ENCODE measurements at places on chromosomes 3 and 15. TPM values are rescaled to one million over a fixed set of nuclear protein-coding genes. Genes with fewer than 3 reads are reported as not detected.

GRCh38 chr3:197149-197827, 725 bp downstream of the CHL1 start:
- H3K4me3 ChIP-seq: no peak overlapping the region
- DNase-seq: peak; percentile 35
- H3K27me3 ChIP-seq: no peaks in the 10 kb centered on the region
- H3K4me1 ChIP-seq: no peaks in the 10 kb centered on the region
- no peaks in the 10 kb centered on the region for H3K36me3 ChIP-seq
- no peak overlapping the region for H3K27ac ChIP-seq

- H3K4me1 ChIP-seq: no peaks in the 10 kb centered on the region
- no peak overlapping the region for H3K4me3 ChIP-seq
- no peak for DNase-seq
- no peak overlapping the region for H3K27ac ChIP-seq
These were observed 8.1 kb upstream of the ADPRH start for GRCh38 chr3:119571230-119571629.

The MYD88 gene
- 5.2 TPM for total RNA-seq

The ALDH1A2 gene
- total RNA-seq: not detected

- peaks cover 22% of the 10 kb centered on the region for H3K4me1 ChIP-seq
- no peak for DNase-seq
- peak overlapping the region; percentile 83 for H3K27ac ChIP-seq
- no peaks in the 10 kb centered on the region for H3K27me3 ChIP-seq
These were observed 940 bp upstream of the ACY1 start for GRCh38 chr3:51982352-51982837.

GRCh38 chr3:44643024-44643423, 5.5 kb upstream of the ZNF35 start:
- H3K4me3 ChIP-seq: no peak overlapping the region
- DNase-seq: no peak
- H3K27me3 ChIP-seq: no peaks in the 10 kb centered on the region
- no peak overlapping the region for H3K27ac ChIP-seq
- H3K4me1 ChIP-seq: no peaks in the 10 kb centered on the region

The FGF12 gene
- total RNA-seq: not detected

DNA sequence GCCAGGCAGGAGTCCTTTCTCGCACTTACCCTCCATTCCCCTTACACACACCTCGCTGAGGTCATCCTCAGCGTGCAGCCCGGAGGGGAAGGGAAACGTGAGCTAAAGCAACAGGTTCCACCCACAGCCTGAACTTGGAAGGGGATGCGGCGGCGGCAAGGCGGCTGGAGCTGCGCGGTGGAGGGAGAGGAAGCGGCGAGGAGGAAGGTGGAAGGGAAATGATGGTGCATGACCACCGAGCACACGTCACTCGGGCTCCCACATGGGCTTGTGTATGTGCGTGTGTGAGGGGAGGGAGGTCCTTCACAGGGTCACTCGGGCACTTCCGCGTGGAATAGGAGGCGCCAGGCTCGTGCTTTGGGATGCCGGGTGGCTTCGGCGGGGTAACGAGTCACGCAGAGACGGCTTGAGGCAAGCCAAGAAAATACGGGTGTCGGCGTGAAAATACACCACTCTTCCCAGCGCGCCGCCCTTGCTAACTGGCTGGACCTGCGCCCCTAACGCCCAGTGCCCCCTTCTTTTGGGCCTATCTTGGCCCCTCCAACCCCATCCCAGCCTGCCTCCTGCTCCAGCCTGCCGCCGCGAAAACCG, 225.5 kb upstream of the IL12A start:
- H3K4me3 ChIP-seq: peak overlapping the region; percentile 70
- no peaks in the 10 kb centered on the region for H3K27me3 ChIP-seq
- H3K4me1 ChIP-seq: peaks cover 40% of the 10 kb centered on the region
- H3K27ac ChIP-seq: peak overlapping the region; percentile 94
- H3K36me3 ChIP-seq: peaks cover 27% of the 10 kb centered on the region
- DNase-seq: peak; percentile 90

- no peak overlapping the region for H3K4me3 ChIP-seq
- H3K36me3 ChIP-seq: no peaks in the 10 kb centered on the region
- no peaks in the 10 kb centered on the region for H3K4me1 ChIP-seq
- no peaks in the 10 kb centered on the region for H3K27me3 ChIP-seq
- no peak overlapping the region for H3K27ac ChIP-seq
These were observed 258.3 kb downstream of the RYR3 start for GRCh38 chr15:33569036-33569435.

The HIGD2B gene
- total RNA-seq: not detected

The OSBPL10 gene
- 6.9 TPM for total RNA-seq

The SMCO1 gene
- not detected for total RNA-seq

GRCh38 chr3:122268257-122269024, 56.6 kb upstream of the CSTA start:
- peak; percentile 5 for DNase-seq
- H3K4me3 ChIP-seq: no peak overlapping the region
- H3K36me3 ChIP-seq: no peaks in the 10 kb centered on the region
- no peaks in the 10 kb centered on the region for H3K4me1 ChIP-seq

The SPINK8 gene
- total RNA-seq: not detected

The CEMIP gene
- total RNA-seq: not detected

GRCh38 chr15:31062911-31063310, 38.6 kb downstream of the TRPM1 start:
- DNase-seq: no peak
- no peaks in the 10 kb centered on the region for H3K27me3 ChIP-seq
- no peaks in the 10 kb centered on the region for H3K36me3 ChIP-seq
- peaks cover 14% of the 10 kb centered on the region for H3K4me1 ChIP-seq

The LRRC15 gene
- 1.4 TPM for total RNA-seq

DNA sequence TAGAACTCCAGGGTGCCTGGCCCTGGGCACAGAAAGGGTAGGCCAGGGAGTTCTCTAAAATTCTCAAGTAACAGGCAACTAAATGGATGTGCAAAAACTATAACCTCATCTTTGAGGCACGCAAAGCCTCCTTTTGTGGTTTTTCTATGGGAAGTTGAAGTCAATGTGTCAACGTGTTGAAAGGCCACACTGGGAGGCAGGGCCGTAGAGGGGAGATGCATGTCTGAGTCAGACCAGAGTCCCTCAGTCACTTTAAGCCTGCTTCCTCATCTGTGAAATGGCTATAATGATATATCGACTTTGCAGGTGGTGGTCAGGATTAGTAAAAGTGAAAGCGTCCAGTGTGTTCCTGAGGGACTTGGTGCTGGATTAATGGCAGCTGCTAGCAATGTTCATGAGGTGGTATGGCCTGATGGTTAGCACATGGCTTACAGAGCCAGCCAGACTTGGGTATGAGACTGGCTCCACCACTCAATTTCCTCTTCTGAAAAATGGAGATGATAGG, 17.0 kb downstream of the TGM5 start:
- peak; percentile 82 for DNase-seq
- no peaks in the 10 kb centered on the region for H3K27me3 ChIP-seq
- peaks cover 22% of the 10 kb centered on the region for H3K4me1 ChIP-seq
- no peaks in the 10 kb centered on the region for H3K36me3 ChIP-seq
- no peak overlapping the region for H3K4me3 ChIP-seq

The NAA50 gene
- total RNA-seq: 165 TPM

DNA sequence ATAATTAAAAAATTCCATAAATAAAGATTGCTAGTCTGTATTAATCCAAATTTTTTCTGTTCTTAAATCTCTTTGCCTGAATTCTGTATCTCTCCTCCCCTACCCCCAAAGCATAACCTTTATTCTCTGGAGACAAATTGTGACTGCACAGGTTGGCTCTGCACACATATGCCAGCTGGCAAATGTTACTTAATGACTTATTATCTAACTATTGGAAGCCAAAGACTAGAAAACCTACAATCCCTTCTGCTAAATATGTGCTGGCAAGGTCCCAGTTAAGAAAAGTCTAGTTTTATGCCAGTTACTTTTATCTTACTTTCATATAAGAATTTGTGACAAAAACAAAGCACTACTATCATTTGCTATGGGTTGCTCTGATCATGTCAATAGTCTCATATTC, 569.3 kb downstream of the MECOM start:
- no peak for DNase-seq
- no peak overlapping the region for H3K4me3 ChIP-seq
- no peak overlapping the region for H3K27ac ChIP-seq
- peaks cover 26% of the 10 kb centered on the region for H3K36me3 ChIP-seq

DNA sequence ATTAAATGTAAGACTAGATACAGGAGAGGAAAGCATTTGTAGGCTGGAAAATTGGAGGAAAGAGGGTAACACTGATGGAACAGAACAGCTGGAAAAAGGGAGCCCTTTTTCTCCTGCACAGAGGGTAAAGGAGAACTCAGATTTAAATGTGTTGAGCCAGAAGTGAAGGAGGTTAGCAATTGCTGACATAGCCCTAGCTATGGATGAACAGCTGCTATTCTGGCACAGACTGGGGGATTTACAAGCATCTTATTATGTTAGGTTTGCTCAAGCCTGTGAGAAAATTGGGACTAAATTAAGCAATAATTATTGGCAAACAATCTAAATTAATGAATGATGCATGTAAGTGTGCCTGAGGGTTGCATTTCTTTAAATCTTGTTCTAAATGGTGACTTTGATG, 40.6 kb upstream of the PRR20G start:
- no peak overlapping the region for H3K27ac ChIP-seq
- H3K27me3 ChIP-seq: no peaks in the 10 kb centered on the region
- H3K4me1 ChIP-seq: no peaks in the 10 kb centered on the region
- no peak for DNase-seq

The TTLL13 gene
- not detected for total RNA-seq

GRCh38 chr3:21795152-21795837, 44.3 kb upstream of the ZNF385D start:
- H3K27me3 ChIP-seq: no peaks in the 10 kb centered on the region
- H3K27ac ChIP-seq: no peak overlapping the region
- no peaks in the 10 kb centered on the region for H3K4me1 ChIP-seq
- no peak overlapping the region for H3K4me3 ChIP-seq

DNA sequence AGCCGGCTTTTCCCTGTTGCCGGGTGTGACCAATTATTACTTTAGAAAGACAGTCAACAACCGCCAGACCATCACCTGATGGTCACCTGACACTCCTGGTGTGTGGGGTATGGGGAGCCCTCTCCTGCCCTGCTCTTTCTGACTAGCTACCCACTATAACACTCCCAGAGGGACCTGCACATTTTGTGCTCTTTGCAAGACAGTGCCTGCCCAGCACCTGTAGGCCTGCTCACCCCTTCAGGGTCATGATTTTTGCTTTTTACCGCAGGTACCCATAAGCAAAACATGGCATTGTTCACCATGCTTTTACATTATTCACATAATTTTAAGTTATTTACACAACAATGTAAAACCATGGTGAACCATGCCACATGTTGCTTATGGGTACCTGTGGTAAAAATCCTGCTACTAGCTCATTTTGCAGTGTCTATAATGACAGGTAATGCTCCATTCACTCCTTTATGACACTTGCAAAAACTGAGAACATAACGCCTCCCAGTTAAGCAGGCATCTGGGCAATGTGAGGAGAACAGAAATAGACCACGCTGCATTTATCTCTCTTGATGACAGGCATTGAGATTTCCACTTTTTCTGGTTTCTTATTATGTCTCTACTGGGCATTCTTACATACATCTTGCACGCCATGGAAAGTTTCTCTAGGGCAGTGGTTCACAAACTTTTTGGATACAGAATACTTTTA, 9.9 kb downstream of the CCRL2 start:
- H3K36me3 ChIP-seq: no peaks in the 10 kb centered on the region
- H3K27me3 ChIP-seq: no peaks in the 10 kb centered on the region
- DNase-seq: no peak
- H3K27ac ChIP-seq: no peak overlapping the region

- no peaks in the 10 kb centered on the region for H3K36me3 ChIP-seq
- no peak for DNase-seq
- no peaks in the 10 kb centered on the region for H3K27me3 ChIP-seq
- no peak overlapping the region for H3K27ac ChIP-seq
These were observed 56.4 kb downstream of the ZBTB20 start for GRCh38 chr3:115090712-115091111.

The CFAP161 gene
- total RNA-seq: not detected

The STAB1 gene
- total RNA-seq: not detected

DNA sequence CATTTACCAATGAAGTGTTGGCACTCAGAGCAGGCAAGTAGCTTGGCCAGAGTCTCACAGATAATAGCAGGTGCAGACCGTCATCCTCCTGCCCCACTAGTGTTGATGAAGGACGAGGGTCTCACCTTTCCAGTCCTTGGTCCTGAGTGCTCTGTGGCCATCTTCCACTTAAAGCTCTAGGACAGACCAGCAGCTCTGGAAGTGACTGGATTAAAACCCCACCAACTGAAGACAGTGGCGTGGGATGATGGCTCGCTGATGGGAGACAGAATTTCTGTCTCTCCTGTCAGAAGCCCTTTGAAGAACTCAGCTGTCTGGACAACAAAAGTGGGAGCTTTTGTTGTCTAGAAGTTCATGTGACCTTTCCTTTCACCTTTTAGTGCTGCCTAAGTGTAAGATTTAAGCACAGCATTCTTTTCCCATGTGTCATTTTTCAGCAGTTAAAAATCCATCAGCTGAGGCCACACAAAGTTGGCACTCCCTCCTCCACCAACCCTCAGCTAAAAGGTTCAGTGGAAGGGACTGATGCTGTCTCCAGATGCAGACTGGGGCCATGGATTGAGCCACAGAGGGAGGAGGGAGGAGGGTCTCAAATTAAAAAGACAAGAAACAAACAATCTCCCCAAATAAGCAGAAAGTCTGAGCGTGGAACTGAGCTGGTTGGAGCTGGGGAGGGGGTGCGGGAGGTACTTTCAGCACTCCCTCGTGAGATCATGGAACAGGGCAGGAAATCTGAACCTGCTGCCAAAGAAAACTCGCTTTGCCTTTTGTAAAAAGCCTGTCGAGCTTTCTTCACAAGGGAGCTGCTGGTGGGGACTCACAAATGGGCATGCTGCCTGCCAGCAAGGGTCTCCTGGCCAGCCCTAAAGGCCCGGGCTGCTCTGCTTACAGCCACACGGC, 148.5 kb upstream of the CTDSPL start:
- H3K27me3 ChIP-seq: no peaks in the 10 kb centered on the region
- no peak for DNase-seq
- peaks cover 18% of the 10 kb centered on the region for H3K4me1 ChIP-seq
- no peaks in the 10 kb centered on the region for H3K36me3 ChIP-seq

DNA sequence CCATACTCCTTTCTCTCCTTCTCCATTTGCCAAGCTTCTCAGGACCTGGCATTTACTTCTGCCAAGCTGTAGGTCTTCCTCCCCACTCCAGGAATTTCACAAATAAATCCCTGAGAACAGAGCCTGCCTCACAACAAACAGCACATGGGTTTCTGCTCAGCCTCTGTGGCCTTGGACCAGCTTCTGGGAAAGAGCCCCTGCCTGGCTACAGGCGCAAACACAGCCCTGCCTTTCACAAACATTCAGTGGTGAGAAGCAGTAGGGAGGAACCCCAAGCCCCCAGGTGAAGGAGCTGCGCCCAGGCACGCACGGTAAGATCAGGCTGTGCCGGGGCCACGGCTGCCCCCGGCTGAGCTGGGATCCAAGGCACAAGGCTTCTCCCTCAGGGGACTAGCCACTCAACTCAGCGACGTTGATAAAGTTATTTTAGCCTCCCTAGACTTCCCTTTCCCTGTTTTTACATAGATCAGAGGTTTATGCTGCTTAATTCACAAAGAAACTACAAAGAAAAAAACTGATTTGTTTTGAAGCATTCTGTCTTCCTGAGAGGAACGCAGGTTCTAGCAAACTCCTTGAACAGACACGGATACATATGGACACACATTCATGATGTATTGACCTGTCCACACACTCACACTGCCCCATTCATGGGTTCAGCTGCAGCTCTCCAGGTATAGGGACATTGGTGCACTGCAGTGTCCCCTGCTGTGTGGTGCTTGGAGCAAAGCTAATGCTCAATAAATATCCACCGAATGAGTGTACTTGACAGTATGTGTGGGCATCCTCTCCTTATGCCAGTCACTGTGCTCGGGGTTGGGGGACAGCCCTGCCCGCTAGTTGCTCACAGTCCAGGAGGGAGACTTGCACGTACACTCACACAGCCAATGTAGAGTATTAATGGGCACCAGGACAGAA, 25.4 kb downstream of the HES1 start:
- H3K36me3 ChIP-seq: no peaks in the 10 kb centered on the region
- H3K27me3 ChIP-seq: no peaks in the 10 kb centered on the region
- H3K4me1 ChIP-seq: no peaks in the 10 kb centered on the region
- DNase-seq: no peak
- no peak overlapping the region for H3K4me3 ChIP-seq
